ENCODE measurements at places on chromosomes 7 and 10.

GRCh38 chr7:86407291-86407690, 236.4 kb upstream of the GRM3 start:
- no peak for DNase-seq

GRCh38 chr10:102714621-102715455, at the start of gene SFXN2:
SFXN2 (plus strand) TSS chr10:102714636; CDS start chr10:102726637, 12,001 bp downstream.
- peak; percentile 47 for DNase-seq

- DNase-seq: no peak
Observed at GRCh38 chr7:114402876-114403635, 11.6 kb upstream of the FOXP2 start.

- DNase-seq: no peak
Observed at GRCh38 chr7:90706072-90706716, 110.1 kb downstream of the CDK14 start.

- no peak for DNase-seq
Observed at GRCh38 chr10:30284865-30285594, 64.0 kb downstream of the MTPAP start.

DNA sequence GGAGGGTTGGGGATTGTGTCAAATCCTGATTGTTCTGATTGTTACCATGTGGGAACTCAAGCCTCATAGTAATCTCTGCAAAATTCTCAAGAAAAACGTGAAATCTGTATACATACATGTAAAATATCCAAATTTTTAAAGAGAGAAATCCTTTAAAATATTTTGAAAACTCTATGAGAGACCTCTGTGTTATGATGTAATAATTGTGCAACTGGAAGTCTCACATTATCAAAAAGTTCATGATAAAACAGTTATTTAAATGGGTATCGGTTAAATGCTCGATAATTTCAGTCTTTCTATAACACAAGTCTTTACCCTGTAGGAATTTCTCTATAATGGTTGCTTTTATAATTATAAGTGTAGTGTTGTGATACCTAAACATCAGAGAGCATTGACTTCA, 95.5 kb downstream of the TMEM26 start:
- no peak for DNase-seq

All from CD4-positive, alpha-beta T cell treated with Interleukin-4 for 1 hour (primary cell).